ENCODE measurements at places on chromosomes 2 and 18.

- DNase-seq, result no peak
Measured at GRCh38 chr2:177709986-177710401, 317.4 kb downstream of the AGPS start.

DNA sequence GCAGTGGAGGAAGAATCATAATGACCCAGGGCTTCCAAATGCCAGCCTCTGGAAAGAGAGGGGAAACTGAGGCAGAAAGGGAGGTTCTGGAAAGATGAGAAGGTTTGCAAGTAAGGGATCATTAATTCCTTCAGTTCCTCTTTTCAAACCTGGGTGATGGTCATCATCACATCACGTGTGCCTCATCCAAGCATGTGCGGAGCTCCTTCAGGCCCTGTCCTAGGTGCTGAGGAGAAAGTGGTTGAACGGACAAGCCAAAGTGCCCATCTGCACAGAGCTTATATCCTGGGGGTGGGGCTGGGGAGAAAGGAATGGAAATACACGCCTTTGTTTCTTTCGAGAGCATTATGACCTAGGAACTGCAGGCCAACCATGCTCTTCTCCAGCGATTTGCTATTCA is 60.2 kb upstream of the AFF3 start:
- DNase-seq, result no peak

DNA sequence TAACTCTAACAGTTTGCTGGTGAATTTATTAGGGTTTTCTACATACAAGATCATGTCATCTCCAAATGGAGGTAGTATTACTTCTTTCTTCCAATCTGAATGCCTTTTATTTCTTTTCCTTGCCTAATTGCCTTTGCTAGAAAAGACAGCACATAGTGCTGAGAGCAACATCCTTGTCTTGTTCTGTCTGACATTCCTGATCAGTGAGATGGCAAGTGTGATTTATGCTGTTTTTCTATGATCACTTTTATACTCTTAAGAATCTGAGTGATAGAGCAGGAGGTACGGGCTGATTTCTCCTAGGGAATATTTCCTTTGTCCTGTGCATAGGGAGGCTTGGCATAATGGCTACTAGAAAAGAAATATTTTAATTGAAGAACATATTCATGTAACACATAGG is 17.3 kb downstream of the LYPD6B start:
- no peak for DNase-seq

GRCh38 chr2:229653531-229653930 is 60.8 kb downstream of the DNER start:
- DNase-seq, result no peak

DNA sequence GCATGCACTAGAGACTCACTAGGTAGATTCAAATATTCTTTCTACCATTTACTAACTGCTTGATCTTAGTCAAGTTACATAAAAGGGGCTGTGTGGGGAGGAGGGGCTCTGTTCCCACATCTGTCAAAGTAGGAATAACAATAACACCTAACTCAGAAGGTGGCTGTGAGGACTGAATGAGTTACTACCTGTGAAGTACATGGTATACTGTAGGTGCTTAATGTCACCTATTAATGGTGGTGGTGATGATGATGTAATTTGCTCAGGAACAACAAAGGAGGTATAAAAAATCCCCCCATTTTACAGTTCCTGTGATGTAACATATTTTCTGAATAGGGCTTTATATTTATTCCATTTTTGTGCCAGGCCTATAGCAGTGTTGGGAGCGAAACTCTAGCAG is 40.7 kb downstream of the STAT1 start:
- DNase-seq, result no peak

DNA sequence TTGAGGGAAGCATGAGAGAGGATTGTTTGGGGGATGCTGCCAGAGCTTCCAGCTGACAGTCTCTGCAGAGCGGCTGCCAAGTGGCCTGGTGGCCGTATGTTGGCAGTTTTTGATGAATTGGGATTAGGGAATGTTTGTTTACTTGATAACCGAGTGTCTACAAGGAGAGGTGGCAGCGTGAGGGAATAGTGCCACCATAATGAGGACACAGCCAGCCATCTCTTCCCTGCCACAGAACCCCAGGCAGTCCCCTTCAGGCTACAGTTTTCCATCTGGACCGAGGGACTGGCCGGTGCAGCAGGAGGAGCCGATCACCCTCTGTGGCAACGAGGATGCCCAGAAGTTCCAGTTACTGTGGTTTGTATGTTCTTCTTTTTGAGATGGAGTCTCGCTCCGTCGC is 55.2 kb downstream of the TRAPPC12 start:
- no peak for DNase-seq

All from T-helper 2 cell (primary cell).